ENCODE measurements at places on chromosomes 16 and 17.

DNA sequence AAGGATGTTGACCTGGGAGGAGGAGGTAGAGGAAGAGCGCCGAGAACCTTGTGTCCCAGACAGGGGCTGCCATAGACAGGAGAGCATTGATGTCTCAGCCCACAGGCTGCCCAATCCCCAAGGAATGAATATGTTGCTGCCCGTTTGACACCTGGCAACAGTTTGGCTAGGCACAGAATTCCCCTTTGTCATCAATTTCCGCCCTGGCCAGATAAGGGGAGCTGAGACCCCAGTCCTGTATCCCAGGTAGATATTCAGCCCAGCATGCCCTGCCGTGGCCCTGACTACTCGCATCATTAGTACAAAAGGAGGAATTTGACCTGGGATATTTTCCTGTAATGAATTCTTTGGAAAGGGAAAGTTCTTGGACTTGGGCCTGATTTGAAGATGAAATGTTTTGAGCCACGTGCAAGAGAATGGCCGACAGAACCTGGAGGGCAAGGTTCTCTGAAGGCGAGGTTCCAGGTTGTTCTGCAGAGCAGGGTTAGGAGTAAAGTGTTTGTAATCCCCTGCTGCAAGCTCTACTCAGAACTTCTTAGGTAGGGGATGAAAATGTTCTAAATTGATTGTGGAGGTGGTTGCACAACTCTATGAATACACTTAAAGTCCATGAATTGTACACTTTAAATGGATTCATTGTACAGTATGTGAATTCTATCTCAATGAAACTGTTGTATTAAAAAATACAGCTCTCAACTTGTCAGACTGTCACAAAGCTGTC lies 108.8 kb downstream of the SOCS1 start:
- DNase-seq: no peak

DNA sequence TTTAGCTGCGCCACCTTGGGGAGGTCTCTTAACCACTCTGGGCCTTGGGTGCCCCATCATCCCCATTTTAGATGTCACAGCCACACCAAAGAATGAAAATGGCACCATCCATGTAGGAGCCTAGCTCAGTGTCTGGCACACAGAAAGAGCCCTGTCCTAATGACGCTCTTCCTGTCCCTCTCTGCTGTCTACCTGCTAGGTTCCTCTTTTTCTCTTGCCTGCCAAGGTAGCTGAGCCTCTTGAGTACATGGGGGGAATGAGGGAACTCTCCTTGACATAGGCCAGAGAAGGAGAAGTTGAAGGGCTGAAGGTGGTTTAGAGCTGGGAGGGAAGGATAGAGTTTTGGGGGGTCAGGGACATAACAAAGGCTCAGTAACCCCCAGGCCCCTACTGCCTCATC lies 1.8 kb downstream of the RUNDC3A start:
- no peak for DNase-seq

GRCh38 chr16:14502932-14503741 lies 126.9 kb downstream of the PARN start:
- no peak for DNase-seq

DNA sequence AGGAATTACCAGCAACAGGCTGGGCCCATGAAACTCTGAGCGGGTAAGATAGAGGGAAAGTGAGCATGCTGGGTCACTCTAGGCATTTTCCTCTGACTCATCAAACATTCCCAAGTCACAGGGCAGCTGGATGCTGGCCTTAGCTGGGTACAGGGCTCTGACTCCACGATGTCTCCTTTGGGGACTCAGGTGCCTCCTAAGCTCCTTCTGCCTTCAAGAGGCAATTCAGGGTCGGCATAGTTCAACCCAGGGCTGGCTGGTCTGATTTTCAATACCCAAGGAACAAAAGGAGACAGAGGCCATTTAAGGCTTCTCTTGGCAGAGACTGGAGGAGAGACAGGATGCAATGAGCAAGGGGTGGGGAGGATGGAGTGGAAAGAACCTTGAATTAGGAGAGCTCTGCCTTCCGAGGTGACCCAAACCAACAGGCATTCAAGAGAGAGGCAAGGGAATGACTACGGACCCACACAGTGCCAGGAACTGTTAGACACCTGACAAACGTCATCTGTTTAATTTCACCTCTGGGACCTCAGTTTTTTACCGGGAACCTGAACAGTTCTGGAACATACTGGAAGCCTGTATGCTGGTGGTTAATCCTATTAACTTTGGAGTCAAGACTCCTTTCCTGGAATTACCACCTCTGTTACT lies 910 bp downstream of the WBP2 start:
- no peak for DNase-seq

GRCh38 chr17:37801171-37801570 lies 56.3 kb upstream of the HNF1B start:
- DNase-seq: no peak

- no peak for DNase-seq
Observed at GRCh38 chr16:11087691-11088073, 143.3 kb downstream of the CLEC16A start.

GRCh38 chr16:11056993-11057649 lies 112.8 kb downstream of the CLEC16A start:
- no peak for DNase-seq

DNA sequence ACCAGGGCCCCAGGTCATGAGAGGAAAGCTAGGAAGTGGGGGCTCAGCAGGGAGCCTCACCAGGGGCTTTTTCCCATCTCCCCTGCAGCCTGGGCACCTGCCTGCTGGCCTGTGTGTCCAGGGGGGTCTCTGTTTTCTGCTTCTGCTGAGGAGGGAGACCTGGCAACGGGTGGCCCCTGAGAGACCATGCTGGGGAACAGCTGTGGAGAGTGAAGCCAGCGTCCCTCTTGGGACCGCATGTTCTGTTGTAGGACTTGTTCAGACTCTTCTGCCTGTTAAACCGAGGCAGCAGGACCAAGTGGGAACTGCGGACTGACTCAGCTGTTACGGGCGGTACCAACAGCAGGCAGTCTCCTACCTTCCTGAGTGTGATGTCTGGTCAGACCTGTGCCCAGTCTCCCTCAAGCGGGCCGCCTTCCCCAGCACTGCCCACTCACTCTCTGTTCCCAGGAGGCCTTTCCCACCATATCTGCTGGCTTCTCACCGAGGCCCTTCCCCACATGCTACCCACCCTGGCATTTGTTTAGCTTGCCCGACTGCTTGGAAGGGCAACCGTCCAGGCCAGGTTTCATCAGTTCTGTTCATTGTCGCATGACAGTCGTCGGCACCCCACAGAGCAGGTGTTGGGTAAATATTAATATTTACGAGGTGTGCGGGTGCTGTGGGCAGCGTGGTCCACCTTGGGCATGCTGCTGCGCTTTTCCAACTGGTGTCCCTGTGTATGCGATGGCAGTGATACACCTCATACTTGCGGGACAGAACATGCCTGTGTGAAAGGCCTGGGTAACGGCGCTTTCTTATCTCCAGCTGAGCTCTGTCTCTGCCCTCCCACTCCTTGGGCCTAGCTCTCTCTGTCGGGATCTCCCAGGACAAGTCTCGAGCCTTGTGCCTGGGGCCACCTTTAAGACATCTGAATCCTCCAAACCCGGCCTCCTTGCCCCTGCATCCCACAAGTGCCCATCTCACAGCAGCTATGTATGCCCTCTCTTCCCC lies 69.4 kb downstream of the MPRIP start:
- DNase-seq: no peak

DNA sequence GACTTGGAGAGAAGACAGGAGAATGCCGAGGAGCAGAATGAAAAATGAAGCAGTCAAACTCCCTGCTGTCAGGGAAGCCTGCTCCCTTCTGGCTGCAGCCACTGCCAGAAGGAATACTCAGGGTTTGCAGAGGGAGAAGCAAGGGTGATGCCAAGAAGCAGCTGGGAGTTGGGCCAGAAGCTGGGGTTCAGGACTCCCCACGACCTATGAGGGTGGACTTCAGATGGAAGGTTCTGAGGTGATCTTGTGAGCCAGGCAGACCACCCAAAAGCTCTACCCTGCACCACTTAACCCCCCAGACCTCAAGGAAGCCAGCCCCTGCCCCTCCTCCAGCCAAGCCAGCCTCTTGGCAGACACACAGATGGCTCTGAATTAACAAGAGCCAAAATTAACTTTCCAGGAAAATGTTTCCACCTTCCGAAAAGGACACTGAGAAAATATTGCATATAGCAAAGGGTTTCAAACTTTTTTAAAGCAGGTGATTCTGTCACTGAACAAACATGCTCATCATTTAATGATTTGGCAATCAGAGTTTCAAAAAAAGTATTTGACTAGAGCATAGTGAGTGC lies 126.0 kb upstream of the ERCC4 start:
- DNase-seq: no peak

DNA sequence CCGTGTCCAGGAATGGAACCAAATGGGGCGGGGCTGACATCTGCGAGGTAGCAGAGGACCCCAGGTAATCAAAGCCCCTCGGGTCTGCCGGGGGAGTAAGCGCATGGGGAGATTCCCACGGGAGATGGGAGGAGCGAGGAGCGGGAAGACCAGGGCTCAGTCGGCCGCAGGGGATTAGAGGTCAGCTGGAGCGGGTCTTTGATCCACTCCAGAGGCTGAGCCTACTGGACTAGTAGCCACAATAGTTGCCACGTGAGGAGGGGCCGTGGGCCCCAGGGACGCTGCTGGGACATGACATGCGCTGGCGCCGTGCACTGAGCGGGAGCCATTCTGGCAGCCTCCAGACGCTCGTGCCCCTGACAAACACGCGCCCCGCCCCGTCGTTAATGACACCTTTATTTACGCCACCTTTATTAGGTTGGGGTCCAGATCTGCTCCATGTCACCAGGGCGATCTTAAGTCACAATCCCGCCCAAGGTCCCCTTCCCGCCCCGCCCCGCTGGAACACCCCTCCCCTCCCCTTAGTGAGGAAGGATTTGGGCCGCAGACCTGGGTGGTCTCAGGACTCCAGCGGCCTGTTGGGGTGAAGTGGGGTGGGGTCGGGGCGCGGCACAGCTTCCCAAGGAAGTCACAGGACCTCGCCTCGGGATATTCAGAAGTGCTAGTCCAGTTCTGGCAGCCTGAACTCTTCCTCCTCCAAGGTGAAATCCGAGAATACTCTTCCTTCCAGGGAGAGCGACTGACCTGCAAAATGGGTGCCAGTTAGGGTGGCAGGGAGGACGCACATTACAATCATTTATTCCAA lies 15.0 kb downstream of the PPY start:
- DNase-seq: no peak
